ENCODE measurements at places on chromosomes 6 and 20.

GRCh38 chr6:114040871-114041270 lies 69.9 kb upstream of the HDAC2 start:
- DNase-seq, result peak; percentile 30

GRCh38 chr6:153162646-153163045 lies 31.6 kb upstream of the RGS17 start:
- DNase-seq, result no peak

DNA sequence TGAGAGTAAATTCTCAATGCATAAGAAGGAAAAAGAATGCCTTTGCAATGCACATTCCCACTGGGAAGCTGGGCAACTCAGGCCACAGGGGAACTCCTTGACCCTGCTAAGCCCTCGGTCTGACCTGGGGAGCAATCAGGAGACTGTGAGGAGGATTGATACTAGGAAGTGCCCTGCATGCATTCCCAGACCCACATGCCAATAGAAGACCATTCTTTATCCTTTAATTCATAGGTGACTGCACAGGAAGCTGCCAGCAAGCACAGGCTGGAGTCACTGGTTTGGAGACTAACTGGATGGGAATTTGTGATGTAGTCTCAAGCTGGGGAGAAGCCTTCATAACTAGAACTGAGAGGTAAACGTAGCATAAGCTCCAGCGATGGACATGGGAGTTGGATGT lies 1012.7 kb downstream of the EYS start:
- no peak for DNase-seq

DNA sequence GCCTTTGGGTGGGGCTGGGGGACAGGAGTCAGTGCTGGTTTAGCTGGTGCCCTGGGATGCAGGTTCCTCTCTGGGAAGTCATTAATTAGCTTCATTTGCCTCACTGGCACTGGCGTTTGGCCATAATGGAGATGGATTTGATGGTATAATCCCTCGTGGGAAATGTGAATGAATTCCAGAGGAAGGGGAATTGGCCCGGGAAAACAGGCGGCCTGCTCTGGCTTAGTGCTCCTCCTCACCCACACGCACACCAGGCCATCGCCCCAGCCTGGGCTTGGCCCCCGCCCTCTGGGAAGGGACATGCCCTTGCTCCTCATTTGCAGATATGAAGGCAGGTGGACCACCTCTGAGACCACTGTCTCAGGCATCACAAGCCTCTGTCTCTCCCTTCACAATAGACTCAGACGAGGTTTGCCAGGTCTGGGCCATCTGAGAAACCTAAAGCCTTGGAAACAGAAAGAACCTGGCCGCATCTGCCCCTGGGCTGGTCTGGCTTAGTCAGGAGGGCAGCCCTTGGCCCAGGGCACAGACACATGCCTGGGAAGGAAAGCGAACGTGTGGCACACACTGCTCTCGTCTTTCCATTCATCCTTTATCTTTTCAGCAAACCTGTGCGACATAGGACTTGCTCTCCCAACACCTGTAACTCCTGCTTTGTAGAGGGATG lies 199.2 kb upstream of the CDH4 start:
- DNase-seq, result no peak

- no peak for DNase-seq
These were observed 194.2 kb downstream of the KHDC1L start for GRCh38 chr6:73030791-73031782.

DNA sequence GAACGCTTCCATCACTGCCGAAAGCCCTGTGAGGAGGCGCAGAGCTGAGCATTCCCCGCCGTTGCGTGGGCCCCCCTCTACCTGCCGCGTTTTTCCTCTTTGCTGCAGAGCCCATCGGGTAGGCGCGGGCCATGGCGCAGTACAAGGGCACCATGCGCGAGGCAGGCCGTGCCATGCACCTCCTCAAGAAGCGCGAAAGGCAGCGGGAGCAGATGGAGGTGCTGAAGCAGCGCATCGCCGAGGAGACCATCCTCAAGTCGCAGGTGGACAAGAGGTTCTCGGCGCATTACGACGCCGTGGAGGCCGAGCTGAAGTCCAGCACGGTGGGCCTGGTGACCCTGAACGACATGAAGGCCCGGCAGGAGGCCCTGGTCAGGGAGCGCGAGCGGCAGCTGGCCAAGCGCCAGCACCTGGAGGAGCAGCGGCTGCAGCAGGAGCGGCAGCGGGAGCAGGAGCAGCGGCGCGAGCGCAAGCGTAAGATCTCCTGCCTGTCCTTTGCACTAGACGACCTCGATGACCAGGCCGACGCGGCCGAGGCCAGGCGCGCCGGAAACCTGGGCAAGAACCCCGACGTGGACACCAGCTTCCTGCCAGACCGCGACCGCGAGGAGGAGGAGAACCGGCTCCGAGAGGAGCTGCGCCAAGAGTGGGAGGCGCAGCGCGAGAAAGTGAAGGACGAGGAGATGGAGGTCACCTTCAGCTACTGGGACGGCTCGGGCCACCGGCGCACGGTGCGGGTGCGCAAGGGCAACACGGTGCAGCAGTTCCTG lies 693 bp downstream of the FAM50B start:
- DNase-seq, result no peak
